ENCODE measurements at places on chromosomes 1 and 21.

- no peak for DNase-seq
These were observed 42.3 kb downstream of the CD247 start for GRCh38 chr1:167476061-167476460.

DNA sequence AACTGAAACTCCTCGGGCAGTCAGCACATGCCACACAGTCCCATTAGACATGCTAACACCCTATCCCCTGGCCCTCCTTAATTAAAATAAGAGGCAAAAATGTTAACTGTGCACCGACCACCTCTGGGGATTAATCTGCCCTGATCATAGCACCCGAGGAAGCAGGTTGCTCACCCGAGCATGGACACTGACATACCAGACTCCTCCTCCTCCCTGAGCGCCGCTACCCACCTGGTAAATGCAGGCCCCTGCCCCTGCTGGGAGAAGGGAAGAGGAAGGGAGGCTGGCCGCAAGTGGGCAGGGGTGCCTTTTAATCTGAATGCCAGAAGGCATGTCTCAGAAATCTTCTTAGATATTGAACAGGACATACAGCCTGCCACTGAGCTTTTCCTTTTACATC lies 360.9 kb downstream of the RRAGC start:
- no peak for DNase-seq

DNA sequence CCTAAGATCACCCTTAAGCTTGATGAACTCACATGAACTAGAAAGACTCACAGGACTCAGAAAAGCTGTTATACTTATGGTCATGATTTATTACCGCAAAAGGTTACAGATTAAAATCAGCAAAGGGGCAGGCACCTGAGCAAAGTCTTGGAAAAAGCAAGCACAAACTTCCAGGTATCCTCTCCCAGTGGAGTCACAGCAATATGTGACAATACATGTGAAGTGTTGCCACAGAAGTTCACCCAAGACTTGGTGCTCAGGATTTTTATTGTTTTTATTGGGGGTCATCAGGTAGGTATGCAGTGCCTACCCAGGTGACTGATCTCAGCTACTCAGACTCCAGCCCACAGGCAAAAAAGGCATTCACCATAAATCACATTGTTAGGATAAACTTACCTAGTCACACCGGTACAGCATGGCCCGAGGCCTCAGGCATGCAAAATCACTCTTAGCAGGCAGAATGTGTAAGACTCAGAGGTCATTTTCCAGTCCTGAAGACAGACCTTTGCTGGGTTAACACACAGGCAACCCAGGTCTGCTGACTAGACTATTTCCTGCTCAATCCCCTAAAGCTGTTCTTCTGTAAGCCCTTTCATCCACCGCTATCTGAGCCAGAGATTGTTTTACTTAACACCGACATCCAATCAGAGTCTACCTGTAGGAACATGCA lies 55.6 kb downstream of the SSX2IP start:
- no peak for DNase-seq

DNA sequence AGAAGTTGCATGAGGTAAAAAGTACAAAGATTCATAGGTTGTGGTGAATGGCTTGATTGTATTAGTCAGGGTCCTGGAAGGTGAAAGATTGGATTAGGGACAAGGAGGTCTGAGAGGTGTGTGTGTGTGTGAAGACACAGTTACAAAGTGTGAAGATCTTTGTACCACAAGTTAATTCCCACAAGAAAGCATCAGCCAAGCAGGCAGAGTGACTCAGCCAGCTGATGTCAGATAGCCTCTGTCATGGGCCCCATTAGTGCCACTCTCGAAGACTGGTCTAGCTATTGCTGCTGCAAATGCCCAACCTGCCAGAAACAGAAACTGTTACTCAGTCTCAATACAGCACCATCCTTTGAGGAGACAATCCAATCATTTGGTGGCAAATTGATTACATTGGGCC lies 96.5 kb downstream of the DTL start:
- no peak for DNase-seq

DNA sequence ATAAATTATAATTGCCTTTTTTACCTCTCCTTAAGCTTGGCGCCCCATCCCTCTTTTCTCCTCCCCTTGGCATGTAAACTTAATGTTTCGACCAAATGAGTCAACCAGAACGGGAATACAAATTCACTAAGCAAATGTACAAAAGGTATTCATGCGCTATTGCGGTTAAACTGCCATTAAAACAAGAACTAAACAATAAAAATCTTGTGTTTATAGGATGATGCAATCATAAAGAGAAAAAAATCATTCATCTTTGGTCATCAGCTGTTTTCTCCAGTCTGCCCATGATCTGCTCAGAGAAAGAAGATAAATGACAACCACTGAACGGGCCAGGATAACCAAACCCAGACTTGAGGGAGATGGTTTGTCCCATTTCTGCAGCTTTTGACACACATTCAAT lies 534.2 kb upstream of the PLXNA2 start:
- no peak for DNase-seq

- no peak for DNase-seq
These were observed 45.2 kb downstream of the PLPP3 start for GRCh38 chr1:56534130-56534651.

DNA sequence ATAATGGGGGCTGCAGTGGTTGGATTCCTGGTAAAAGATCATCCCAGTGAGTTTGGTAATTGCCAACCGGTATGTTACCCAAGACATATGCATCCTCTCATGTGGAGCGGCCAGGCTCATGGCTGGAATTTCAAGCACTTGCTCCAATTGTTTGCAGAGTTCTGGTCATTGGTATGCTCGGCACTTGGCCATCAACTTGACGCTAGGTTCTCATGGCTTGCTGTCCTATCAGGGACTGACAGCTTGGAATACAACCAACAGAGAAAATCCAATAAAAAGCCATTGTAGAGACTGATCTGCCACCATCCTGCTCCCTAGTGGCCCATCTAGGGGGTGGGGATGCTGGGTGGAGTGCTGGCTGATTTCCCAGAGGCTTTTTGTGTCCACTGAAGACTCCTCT lies 120.9 kb downstream of the EDEM3 start:
- DNase-seq: no peak

Measured in HL-60 (cell line).